Spinal cord (tissue), 10 donors: ENCODE measurements at places on chromosomes 11 and 22.

DNA sequence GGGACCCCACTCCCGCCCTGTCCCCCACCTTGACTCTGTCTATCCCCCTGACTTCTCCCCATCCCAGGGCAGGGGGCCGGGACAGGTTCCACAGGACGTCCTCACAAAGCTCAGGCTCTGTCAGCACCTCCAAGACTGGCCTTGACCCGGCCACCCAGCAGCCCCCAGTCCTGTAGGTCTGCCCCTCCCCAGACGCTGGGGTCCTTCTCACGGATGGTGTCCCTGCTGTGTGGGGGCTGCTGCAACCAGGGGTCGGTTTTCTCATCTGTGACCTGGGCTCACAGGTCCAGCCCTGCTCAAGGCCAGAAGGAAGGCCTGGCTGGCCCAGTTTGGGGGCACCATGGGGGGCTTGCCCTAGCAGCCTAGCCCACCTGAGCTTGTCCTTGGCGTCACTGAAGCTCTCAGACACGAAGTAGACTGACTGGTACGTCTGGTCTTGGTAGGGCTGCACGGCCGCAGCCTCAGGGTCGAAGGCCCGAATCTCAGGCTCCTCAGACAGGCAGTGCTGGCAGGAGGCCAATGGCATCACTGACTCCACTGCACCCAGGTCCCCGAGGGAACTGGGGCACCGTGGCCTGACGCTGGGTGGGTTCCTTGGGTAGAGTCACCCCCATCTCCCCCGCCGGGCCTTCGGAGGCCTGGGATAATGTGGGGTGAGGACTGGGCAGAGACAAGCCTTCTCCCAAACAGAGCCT, 4.0 kb upstream of the INS start:
- DNase-seq = no peak

GRCh38 chr11:37721485-37721884, 1123.4 kb upstream of the RAG2 start:
- DNase-seq = no peak

- DNase-seq = no peak
Measured at GRCh38 chr22:50248196-50249081, 2.6 kb downstream of the HDAC10 start.

DNA sequence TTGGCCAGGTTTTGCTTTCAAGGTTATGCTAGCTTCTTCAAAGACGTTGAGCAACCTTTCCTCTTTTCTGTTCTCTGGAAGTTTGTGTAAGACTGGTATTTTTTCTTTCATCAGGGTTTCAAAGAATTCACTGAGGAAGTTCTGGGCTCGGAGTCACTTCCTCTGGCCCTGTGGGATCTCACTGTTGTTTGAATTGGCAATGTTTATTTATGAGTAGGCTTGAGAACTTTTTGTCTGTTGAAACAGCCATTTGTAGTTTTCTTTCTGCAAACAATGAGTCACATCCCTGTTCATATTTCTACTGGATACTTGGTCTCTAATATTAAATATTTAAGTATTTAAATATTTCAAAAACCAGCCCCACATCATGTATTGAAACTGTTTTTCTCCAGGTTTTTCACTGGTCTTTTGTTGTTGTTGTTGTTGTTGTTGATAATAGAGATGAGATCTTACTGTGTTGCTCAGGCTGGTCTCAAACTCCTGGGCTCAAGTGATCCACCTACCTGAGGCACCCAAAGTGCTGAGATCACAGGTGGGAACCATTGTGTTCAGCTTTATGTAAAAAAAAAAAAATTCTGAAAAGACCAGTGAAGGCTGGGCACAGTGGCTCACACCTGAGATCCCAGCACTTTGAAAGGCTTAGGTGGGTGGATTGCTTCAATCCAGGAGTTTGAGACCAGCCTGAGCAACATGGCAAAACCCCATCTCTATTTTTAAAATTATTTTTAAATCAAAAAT, 26.9 kb downstream of the SUSD2 start:
- DNase-seq = peak; percentile 67

DNA sequence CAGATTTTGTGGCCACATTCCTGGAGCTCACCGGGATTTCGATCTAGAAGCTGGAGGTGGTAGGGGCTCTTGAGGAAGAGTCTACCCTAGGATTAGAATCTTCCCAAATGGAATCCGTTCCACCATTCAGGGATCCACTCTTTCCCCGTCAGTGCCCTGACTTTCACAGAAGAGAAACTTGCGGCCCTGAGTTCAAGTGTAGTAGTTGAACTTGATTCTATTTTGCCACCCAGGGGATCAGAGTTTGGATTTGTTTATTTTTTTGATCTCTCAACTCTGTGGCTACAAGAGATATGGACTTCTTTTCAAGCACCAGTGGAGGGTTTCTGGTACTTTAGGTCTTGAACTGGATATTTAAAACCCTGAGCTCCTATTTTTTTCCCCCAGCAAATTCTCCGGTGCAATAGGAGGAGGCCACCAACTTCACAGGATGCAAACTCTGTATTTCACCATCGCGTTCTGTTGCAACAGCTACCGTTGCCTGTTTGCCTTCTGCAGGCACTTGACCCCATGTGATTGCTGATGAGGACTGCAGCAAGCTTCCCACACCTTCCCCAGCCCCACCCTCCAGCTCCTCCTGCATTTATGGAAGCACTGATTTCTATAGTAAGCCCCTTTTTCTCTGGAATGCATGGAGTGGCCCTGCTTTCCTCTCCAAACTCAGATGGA, 14.8 kb upstream of the MRGPRF start:
- no peak for DNase-seq

- DNase-seq = no peak
Measured at GRCh38 chr11:65182258-65183170, 786 bp downstream of the CAPN1 start.

- DNase-seq = no peak
Measured at GRCh38 chr11:132337819-132338416, 967.5 kb downstream of the NTM start.

GRCh38 chr11:84673753-84674152, 953.4 kb downstream of the DLG2 start:
- DNase-seq = peak; percentile 84
